ENCODE measurements at places on chromosomes 12 and 14. TPM values are rescaled to one million over a fixed set of nuclear protein-coding genes. Genes with fewer than 3 reads are reported as not detected.

DNA sequence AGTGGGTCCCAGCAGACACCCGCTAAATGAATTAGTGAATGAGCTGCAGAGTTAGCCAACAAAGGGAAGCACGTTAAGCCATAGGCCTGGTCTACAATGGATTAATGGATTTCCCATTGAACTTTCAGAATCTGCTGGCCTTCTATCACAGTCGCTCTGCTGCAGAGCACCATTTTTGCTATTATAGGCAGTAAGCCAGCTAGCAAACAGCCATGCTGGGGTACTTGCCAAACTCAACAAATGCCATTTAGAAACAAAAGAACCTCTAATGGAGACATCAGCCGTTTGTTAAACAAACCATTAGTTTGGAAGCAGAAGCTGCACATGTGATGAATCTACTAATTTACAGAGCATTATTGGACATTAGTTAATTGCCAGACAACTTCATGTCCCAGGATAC, 181.1 kb upstream of the STXBP6 start:
- no peaks in the 10 kb centered on the region for H3K27me3 ChIP-seq
- no peak for DNase-seq
- H3K4me1 ChIP-seq: no peaks in the 10 kb centered on the region
- H3K36me3 ChIP-seq: no peaks in the 10 kb centered on the region

DNA sequence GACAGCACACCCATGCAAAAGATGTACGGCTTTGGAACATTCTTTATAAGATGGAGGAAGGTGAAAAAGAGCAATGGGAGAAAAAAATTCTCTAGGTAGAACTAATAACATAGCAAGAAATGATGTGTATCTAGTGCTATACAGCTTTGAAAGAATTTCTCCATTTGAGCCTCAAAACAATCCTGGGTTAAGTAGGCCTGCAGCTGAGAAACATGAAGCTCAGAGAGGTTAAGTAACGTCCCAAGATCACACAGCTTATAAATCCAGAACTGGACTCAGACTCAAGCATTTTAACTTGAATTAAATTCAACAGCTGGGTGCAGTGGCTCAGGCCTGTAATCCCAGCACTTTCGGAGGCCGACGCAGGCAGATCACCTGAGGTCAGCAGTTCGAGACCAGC, 32.9 kb downstream of the TTC7B start:
- no peaks in the 10 kb centered on the region for H3K4me1 ChIP-seq
- H3K4me3 ChIP-seq: no peak overlapping the region
- H3K27ac ChIP-seq: no peak overlapping the region
- no peaks in the 10 kb centered on the region for H3K27me3 ChIP-seq

DNA sequence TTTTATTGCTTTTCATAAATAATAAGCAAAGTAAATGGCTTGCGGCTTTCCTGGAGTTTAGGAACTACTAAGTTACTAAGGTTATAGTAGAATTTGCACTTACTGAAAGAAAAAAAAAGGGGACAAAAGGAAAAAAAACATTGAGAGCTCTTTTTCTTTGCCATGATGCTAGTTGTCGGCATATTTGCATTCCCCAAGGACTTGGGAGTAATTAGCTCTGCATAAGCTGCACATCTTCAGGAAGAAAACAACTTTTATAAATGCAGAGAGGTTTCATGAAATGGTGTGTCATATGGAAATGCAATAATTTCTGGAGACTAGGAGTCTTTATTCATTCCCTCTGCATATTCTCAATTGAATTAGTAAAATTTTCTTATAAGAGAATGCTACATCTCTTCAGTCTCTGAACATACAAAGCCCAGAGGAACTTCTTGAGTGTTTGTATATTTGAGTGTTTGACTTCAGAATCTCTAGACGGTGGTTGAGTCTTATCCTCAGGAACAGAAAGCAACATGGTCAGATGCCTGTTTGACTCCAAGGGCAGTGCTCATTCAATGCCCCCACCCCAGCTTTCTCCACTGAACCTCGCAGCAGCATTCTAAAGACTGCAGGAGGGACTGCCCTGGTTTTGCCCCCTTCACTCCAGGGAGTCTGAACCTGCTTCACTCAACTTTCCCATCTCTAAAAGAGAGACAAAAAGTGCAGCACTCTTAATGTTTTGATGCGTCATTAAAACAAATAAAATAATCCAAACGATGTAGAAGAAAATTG, 158.9 kb upstream of the EEA1 start:
- no peaks in the 10 kb centered on the region for H3K27me3 ChIP-seq
- DNase-seq: no peak
- no peak overlapping the region for H3K27ac ChIP-seq
- no peak overlapping the region for H3K4me3 ChIP-seq
- peaks cover 13% of the 10 kb centered on the region for H3K4me1 ChIP-seq

- H3K27ac ChIP-seq: no peak overlapping the region
- H3K36me3 ChIP-seq: peaks cover 12% of the 10 kb centered on the region
- no peaks in the 10 kb centered on the region for H3K4me1 ChIP-seq
- no peak overlapping the region for H3K4me3 ChIP-seq
- peaks cover 10% of the 10 kb centered on the region for H3K27me3 ChIP-seq
These were observed 52.4 kb downstream of the DUSP6 start for GRCh38 chr12:89299931-89300330.

Gene KRT2
- total RNA-seq: not detected

GRCh38 chr14:39755269-39755878, 323.1 kb upstream of the FBXO33 start:
- H3K4me1 ChIP-seq: no peaks in the 10 kb centered on the region
- no peak overlapping the region for H3K4me3 ChIP-seq
- no peaks in the 10 kb centered on the region for H3K36me3 ChIP-seq

GRCh38 chr14:25463480-25463879, 413.5 kb upstream of the STXBP6 start:
- no peak overlapping the region for H3K27ac ChIP-seq
- no peak for DNase-seq
- H3K36me3 ChIP-seq: no peaks in the 10 kb centered on the region
- no peaks in the 10 kb centered on the region for H3K27me3 ChIP-seq
- no peaks in the 10 kb centered on the region for H3K4me1 ChIP-seq

- peak; percentile 74 for DNase-seq
- peak overlapping the region; percentile 51 for H3K4me3 ChIP-seq
- H3K36me3 ChIP-seq: no peaks in the 10 kb centered on the region
- peaks cover 73% of the 10 kb centered on the region for H3K27me3 ChIP-seq
These were observed 11.8 kb upstream of the OR6S1 start for GRCh38 chr14:20652996-20653975.

Gene LRRIQ1
- not detected for total RNA-seq

Gene HSPB8
- not detected for total RNA-seq

GRCh38 chr14:90811641-90812040, 4.6 kb downstream of the TTC7B start:
- no peaks in the 10 kb centered on the region for H3K4me1 ChIP-seq
- no peak overlapping the region for H3K27ac ChIP-seq
- H3K4me3 ChIP-seq: no peak overlapping the region
- H3K27me3 ChIP-seq: peaks cover 7% of the 10 kb centered on the region

Gene ACRBP
- 1.1 TPM for total RNA-seq

DNA sequence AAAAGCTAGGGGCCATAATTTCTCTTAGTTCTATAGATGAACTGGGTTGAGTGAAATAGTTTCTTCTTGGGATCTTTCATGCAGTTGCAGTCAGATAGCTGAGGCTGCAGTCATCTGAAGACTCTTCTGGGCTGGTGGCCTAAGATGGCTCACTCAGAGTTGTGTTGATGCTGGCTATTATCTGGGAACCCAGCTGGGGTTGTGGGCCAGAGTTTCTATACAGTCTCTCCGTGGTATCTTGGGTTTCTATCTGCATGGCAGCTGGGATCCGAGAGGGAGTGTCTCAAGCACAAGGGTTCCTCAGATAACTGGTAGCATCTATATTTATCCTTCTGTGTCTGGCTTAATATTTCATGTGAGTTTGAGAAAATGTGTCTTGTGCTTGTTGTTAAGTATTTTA, 21.1 kb downstream of the AVPR1A start:
- H3K27ac ChIP-seq: no peak overlapping the region
- DNase-seq: no peak
- H3K27me3 ChIP-seq: no peaks in the 10 kb centered on the region
- H3K36me3 ChIP-seq: no peaks in the 10 kb centered on the region
- no peak overlapping the region for H3K4me3 ChIP-seq

DNA sequence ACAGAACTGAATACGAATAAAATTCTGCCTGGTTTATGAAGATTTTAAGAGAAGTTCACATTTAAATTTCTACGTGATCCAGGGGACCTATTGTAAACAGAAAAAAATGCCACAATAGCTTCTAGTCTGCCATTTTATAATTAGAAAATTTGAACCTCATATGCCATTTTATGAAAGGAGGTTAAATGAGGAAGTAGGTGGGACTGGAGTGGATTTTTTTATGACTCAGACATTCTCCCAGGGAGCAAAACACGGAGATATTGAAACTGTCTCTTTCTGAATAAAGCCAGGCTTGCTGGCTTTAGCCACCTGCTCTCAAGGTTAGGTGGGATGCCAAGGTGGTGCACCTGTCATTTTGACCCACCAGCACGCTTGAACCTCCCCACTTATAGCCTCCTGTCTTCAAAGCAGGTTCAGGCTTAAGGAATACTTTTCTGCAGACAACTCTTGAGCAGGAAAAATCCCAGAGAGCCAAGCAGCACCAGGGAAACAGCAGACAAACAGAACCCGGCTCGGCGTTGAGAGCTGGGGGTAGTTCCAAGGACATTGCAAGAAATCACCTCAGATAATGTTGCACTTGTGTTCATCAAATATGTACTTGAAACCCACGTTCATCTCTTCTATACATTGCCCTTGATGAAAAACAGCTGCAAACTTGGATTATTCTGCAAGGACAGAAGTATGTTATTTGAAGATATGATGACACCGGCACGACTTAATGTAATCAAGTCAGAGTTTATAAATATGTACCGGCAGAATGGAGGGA, 203.7 kb downstream of the PPM1H start:
- H3K4me3 ChIP-seq: no peak overlapping the region
- DNase-seq: no peak
- H3K27me3 ChIP-seq: peaks cover 10% of the 10 kb centered on the region
- no peaks in the 10 kb centered on the region for H3K36me3 ChIP-seq

GRCh38 chr14:64394423-64394822, 6.3 kb downstream of the MTHFD1 start:
- no peak for DNase-seq
- no peak overlapping the region for H3K4me3 ChIP-seq
- H3K27me3 ChIP-seq: no peaks in the 10 kb centered on the region
- H3K36me3 ChIP-seq: peaks cover 60% of the 10 kb centered on the region
- peak overlapping the region; percentile 18 for H3K27ac ChIP-seq

Gene KCNK10
- not detected for total RNA-seq

GRCh38 chr12:46260913-46261476, 7.8 kb downstream of the SLC38A1 start:
- H3K36me3 ChIP-seq: peaks cover 44% of the 10 kb centered on the region
- DNase-seq: no peak
- peaks cover 36% of the 10 kb centered on the region for H3K4me1 ChIP-seq
- H3K27ac ChIP-seq: no peak overlapping the region
- no peaks in the 10 kb centered on the region for H3K27me3 ChIP-seq

GRCh38 chr12:53064613-53065436, 14.4 kb downstream of the SPRYD3 start:
- no peak for DNase-seq
- H3K27ac ChIP-seq: no peak overlapping the region
- H3K36me3 ChIP-seq: peaks cover 6% of the 10 kb centered on the region
- H3K4me3 ChIP-seq: no peak overlapping the region

GRCh38 chr14:75297411-75298040, 18.9 kb downstream of the FOS start:
- H3K27me3 ChIP-seq: peaks cover 3% of the 10 kb centered on the region
- H3K4me3 ChIP-seq: no peak overlapping the region
- H3K36me3 ChIP-seq: no peaks in the 10 kb centered on the region

DNA sequence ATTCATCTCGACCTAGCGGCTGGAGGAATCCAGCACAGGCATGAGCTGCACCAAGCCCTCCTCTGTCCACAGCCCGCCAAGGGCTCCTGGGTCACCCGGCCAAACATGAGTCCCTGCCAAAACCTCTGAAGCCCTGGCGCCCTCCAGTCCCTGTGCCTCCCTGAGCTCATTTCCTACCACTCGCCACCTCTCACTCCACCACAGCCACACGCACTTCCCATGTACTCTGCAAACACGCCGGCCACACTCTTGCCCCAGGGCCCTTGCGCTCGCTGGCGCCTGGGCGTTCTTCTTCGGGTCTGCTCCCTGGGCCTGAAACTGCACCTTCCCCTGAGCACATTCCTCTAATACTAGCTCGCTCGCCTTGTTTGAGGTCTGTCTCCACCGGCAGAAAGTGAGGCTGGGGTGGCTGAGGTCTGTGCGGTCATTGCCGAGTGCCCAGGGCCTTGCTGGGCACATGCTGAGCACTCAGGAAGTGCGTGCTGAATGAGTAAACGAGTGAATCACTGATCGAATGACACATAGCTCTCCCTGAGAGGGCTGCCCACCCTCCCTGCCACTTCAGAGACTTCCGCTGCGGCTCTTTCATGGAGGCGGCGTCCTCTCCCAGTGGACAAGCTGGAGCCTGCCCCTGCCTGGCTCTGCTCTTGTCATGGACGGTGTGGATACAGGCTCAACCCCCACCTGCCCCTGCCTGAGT, 33.7 kb upstream of the DLK1 start:
- peaks cover 2% of the 10 kb centered on the region for H3K27me3 ChIP-seq
- no peaks in the 10 kb centered on the region for H3K36me3 ChIP-seq
- no peak overlapping the region for H3K4me3 ChIP-seq
- no peaks in the 10 kb centered on the region for H3K4me1 ChIP-seq
- DNase-seq: no peak
- H3K27ac ChIP-seq: no peak overlapping the region

DNA sequence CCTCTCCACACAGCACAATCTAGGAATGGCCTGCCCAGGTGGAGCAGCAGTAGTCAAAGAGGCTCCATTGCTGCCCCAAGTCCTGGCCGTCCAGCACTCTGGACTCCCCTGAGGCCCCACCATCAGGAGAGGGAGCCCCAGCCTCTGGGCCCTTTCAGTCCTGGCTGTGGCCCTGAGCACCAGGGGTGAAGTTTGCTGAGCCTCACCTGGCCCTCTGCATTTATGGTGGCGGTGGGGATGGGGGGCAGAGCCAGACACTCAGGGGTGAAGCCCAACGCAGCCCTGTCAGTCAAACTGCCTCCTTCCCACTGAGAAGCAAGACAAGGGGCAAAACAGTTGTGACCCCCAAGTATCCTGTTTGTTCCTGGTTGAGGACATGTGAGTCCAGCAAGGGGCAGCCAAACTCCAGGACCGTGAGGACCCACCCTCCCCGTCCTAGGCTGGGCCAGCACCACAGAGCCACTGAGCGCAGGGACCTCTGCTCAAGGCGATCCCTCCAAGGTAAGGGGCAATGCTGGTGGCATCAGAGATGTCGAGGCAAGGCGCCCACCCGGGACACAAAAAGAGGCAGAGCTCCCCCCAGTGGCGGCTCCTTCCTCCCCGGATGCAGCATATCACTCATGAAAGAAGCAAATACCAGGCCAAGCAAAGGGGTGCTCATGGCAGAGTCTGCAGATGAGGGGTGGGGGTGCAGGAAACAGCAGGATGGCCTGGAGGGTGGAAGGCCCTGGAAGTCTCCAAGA, 4.8 kb upstream of the AMN start:
- H3K27me3 ChIP-seq: no peaks in the 10 kb centered on the region
- H3K4me3 ChIP-seq: no peak overlapping the region
- H3K27ac ChIP-seq: no peak overlapping the region
- peaks cover 5% of the 10 kb centered on the region for H3K4me1 ChIP-seq

Gene L3HYPDH
- total RNA-seq: 26.7 TPM

Gene CCDC85C
- total RNA-seq: 9.1 TPM

Gene SERPINA9
- not detected for total RNA-seq
